Activated T-cell treated with anti-CD3 and anti-CD28 coated beads, Interleukin-2, amount 50 U/mL, for 48 hours (primary cell): ENCODE measurements at places on chromosomes 2 and 18.

DNA sequence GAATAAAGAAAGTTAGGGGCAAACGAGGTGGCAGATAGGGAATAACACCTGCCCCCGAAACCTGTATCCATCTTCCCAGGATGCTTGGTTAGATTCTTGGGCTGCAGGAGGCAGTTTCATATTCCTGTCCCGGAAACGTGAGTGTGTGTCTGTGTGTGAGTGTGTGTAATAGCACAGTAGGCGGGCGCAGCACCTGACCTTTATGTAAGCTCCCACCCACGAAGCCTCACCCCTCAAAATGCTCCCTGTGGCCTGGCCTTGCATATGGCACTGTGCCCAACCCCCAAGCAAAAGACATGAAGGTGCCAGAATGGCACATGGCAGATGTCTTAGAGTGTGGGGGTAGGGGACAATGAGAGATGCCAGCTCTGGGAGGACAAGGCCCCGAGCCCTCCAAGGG is 48.9 kb downstream of the EFR3B start:
- DNase-seq, result no peak

DNA sequence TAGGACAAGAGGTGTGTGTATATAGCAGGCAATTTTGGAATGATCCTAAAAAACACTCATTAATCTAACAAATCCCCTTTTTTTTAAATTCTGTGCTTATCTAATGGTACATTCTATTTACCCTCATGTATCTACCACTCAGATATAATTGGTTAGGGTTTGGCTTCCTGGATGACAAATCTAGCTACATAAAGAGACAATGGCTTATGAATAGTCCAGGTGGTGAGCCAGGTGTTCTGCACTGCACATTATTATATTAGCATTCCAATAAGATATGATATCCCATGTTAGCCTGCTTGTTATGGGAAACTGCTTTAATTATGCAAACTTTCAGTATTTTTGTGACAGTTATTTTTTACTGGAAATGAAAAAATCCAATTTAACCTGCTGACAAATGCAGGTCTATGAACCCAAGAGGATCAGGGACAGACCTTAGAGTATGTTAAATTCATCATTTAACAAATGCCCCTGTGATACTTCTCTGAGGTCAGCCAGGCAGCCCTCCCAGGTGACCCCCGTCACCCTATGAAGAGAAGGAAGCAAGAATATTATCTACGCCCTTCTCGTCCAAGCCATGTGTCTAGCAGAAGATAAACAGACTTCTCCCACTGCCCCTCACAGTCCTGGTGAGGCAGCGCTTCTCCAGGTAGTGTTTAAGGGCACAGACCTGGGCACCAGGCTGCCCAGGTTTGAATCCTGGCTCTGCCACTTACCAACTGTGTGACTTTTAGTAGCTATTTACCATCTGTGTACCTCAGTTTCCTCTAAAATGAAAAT is 83.0 kb downstream of the ADD2 start:
- DNase-seq, result no peak

DNA sequence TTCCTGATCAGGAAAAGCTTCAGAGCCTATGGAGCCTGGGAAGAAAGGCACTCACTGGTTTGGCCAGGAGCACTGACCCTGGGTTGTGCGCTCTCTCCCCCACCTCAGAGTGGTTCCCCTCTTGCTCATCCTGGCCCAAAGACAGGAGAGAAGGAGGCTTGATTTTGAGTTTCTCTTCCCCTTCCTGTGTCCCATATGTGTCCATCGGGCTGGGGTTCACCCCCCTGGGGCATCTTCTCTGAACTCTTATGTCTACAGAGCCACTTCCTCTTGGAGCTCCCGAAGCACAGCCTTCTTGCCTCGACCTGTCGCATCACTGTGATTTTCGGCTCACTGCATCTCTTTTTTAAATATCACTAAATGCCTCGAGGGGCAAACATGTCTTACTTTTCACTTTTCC is 692.3 kb downstream of the RNF144A start:
- no peak for DNase-seq

- DNase-seq, result no peak
Observed at GRCh38 chr18:40233931-40234616, 1721.0 kb upstream of the PIK3C3 start.

DNA sequence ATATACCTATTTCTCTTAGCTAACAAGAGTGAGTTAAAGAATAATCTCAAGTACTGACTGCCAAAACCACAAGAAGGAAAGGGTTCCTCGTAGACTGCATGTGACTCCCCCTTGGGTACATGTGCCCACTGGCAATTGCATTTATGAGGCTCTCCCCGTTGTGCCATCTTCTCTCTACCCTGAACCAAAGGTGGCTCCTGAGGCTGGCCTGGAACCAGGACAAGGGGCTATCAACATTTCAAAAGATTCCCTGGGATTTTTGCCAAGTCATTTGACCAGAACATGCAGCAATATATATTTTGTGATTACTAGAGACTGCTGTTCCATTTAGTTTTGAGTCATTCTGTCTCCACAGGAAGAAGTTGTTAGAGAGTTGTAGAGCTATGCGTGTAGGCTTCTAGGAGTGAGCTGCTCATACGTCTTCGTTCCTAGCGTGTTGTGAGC is 45.8 kb downstream of the LAMA3 start:
- DNase-seq, result no peak

DNA sequence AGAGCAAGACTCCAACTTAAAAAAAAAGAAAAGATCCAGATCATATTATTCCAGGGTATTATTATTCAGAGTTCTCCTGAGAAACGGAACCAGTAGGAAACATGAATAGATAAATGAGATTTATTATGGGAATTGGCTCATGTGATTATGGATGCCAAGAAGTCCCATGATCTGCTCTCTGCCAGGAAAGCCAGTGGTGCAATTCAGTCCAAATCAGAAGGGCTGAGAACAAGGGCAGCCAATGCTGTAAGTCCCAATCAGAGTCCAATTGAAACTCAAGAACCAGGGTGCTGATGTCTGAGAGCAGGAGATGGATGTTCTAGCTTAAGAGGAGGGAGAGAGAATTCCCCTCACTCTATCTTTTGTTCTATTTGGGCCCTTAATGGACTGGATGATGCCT is 7.8 kb downstream of the SCYGR2 start:
- no peak for DNase-seq

- DNase-seq, result no peak
Observed at GRCh38 chr2:39805936-39806608, 27.0 kb upstream of the THUMPD2 start.

DNA sequence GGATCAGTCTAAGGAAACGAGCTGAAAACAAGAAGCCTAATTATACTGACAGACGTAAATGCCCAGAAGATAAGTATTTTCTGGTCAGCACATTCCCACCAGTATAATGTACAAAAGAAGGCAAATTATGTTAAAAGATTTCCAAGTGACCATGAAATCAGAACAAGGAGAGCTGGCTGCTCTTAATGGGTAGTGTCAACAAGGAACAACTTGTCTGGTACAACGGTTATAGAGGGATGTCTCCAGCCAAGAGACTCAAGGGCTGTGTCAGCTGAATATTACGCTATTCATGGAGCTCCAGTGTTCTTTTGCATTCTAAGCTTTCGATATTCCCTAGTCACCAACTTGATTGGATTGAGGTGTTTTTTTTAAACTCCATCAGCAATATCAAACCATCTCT is 8.6 kb upstream of the L3MBTL4 start:
- DNase-seq, result no peak

GRCh38 chr2:162475661-162476060 is 131.7 kb downstream of the GCA start:
- DNase-seq, result no peak
